ENCODE measurements at places on chromosomes 6 and 20. TPM values are rescaled to one million over a fixed set of nuclear protein-coding genes. Genes with fewer than 3 reads are reported as not detected.
A peak's percentile ranks its signal among the peaks of the same experiment; 100 is the strongest.

The TNFRSF21 gene
- 2.9 TPM for total RNA-seq

The KCNQ5 gene
- total RNA-seq: 10.8 TPM

The C6orf15 gene
- not detected for total RNA-seq

The HLA-DPB1 gene
- total RNA-seq: 14.9 TPM

The DIDO1 gene
- 28.6 TPM for total RNA-seq

The ZKSCAN8 gene
- total RNA-seq: 12.0 TPM

The THBS2 gene
- 124 TPM for total RNA-seq

The PTK6 gene
- total RNA-seq: 0.13 TPM

DNA sequence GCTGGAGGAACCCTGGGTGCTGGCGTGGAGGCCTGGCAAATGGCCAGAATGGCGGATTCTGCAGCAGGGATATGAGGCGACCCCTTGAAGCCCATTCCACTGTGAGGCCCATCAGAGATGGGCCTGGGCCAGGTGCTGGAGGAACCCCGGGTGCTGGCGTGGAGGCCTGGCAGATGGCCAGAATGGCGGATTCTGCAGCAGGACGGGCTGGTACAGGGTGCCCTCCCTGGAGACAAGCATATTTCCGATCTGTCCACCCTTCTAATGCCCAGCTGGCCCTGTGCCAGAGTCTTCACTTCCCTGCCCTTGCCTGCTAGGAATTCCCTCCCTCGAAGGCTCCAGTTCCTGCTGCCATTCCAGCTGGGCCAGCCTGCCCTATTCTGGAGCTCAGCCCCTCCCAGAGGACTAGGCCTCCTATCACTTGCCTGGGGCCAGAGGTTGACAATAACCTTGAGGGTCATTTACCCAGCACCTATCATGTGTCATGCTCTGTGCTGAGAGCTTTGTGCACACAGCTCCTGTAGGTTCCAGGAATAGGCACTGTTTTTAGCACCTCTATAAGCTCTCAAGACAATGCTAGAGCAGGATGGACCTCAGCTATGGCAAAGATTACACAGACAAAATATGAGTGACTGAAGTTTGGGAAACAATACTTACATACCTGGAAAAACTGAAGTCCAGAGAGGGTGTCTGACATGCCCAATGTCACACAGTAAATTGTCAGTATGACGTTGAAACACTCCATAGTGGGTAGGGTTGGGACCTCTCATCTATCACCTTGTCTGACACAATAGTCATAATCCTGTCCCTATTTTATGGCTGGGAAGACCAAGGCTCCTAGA, 21.4 kb downstream of the SUN5 start:
- no peak overlapping the region for H3K4me3 ChIP-seq
- H3K4me1 ChIP-seq: no peaks in the 10 kb centered on the region
- no peaks in the 10 kb centered on the region for H3K27me3 ChIP-seq
- no peaks in the 10 kb centered on the region for H3K36me3 ChIP-seq
- no peak for DNase-seq

GRCh38 chr6:16135066-16135465, 6.2 kb downstream of the MYLIP start:
- DNase-seq: no peak
- peaks cover 41% of the 10 kb centered on the region for H3K27me3 ChIP-seq
- peaks cover 33% of the 10 kb centered on the region for H3K4me1 ChIP-seq
- H3K36me3 ChIP-seq: no peaks in the 10 kb centered on the region
- no peak overlapping the region for H3K27ac ChIP-seq

DNA sequence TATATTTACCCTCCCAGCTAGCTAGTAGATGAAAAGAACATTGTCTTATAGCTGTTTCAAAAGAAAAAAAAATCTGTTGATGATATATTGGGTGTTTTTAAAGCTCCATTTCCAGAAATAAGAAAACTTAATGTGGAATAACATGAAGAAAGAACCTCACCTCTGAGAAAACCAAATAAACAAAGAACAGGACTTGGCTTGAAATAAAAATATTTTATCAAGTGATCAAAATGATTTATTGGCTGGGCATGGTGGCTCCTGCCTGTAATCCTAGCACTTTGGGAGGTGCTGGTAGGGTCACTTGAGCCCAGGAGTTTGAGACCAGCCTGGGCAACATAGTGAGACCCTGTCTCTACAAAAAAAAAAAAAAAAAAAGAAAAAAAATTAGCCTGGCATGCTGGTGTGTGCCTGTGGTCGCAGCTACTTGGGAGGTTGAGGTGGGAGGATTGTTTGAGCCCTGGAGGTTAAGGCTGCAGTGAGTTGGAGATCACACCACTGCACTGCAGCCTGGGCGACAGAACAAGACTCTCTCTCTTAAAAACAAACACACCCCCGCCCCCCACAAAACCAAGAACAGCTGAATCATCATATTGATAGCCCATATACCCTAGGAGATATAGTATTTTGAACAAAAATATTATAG, 7.9 kb downstream of the RNF24 start:
- H3K36me3 ChIP-seq: no peaks in the 10 kb centered on the region
- H3K27ac ChIP-seq: no peak overlapping the region
- peaks cover 14% of the 10 kb centered on the region for H3K4me1 ChIP-seq
- no peaks in the 10 kb centered on the region for H3K27me3 ChIP-seq
- no peak for DNase-seq
- H3K4me3 ChIP-seq: no peak overlapping the region

DNA sequence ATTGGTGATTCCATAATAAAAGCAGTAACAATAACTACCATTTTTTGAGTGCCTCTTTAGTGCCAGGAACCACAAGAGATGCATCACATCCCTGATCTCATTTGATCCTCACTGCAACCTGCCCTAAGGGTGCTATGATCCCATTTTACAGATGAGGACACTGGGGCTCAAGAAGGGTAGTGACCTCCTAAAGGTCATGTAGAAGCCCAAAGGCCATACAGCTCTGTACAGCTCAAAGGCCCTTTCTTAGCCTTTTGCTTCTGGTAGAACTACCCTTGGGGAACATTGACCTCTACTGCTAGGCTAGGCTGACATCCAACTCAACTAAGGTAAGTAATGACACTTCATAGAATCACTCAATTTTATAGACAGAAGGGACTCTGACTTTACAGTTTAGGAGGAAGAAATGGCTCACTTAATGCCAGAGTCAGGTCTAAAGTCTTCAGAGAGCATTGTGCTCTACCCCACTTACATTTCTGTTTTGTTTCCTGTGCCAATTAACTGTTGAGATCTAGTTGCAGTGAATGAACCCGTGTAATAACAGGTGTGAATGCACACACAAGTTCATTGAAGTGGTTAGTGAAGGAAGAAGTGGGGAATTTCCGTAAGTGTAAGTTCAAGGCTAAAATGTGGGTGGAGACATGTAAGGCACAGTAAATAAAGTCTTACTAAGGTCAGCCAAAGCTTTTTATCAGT, 10.7 kb downstream of the SLC9A8 start:
- H3K4me1 ChIP-seq: peaks cover 28% of the 10 kb centered on the region
- H3K27ac ChIP-seq: no peak overlapping the region
- H3K27me3 ChIP-seq: no peaks in the 10 kb centered on the region
- no peak overlapping the region for H3K4me3 ChIP-seq
- H3K36me3 ChIP-seq: peaks cover 11% of the 10 kb centered on the region
- DNase-seq: no peak

GRCh38 chr6:81878479-81878878, 126.0 kb upstream of the TENT5A start:
- H3K36me3 ChIP-seq: no peaks in the 10 kb centered on the region
- no peak for DNase-seq
- H3K4me1 ChIP-seq: peaks cover 12% of the 10 kb centered on the region
- no peak overlapping the region for H3K27ac ChIP-seq
- H3K27me3 ChIP-seq: no peaks in the 10 kb centered on the region

DNA sequence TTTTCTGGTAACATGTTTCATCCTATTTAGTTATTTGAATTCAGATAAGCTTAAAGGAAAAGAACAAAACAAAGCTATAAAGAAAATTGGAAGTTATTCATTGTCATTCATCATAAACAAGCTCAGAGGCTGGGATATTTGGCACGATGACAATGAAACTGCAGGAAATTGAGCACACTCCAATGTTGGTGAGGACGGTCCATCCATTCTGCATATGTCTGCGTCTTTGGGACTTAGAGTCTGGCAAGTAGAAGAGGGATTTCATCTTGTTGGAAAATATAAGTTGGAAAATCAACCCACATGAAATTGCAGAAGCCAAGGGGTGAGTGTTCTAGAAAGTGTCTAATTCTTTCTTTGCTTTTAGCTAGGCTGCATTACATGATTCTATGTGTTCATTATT, 78.4 kb downstream of the HDGFL1 start:
- no peaks in the 10 kb centered on the region for H3K27me3 ChIP-seq
- H3K4me3 ChIP-seq: no peak overlapping the region
- H3K36me3 ChIP-seq: no peaks in the 10 kb centered on the region
- H3K4me1 ChIP-seq: no peaks in the 10 kb centered on the region
- DNase-seq: no peak
- H3K27ac ChIP-seq: no peak overlapping the region

GRCh38 chr6:123635567-123635966, 1.2 kb downstream of the TRDN start:
- DNase-seq: no peak
- H3K4me1 ChIP-seq: no peaks in the 10 kb centered on the region
- H3K4me3 ChIP-seq: no peak overlapping the region
- no peaks in the 10 kb centered on the region for H3K27me3 ChIP-seq

- no peak overlapping the region for H3K4me3 ChIP-seq
- DNase-seq: no peak
- H3K27ac ChIP-seq: no peak overlapping the region
These were observed 5.2 kb downstream of the SGK2 start for GRCh38 chr20:43563991-43564390.

DNA sequence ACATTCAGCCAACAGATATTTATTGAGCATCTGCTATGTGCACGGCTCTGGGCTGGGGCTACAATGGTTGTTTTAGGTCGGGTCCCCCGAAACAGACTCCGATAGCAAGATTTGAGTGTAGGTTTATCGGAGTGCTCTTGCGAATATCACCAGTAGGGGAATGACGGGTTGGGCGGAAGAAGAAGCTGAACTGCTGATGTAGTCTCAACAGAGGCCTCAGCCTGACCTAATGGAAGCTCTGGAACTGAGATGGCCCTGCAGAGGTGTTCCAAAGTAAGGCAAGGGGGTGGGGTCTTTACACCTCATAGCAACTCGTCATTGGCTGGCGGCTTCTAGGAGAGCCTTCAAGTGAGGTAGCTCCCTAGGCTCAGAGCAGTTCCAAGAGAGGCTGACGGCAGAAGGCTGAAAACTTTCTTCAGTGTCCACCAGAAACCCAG, 1.1 kb downstream of the L3MBTL1 start:
- H3K36me3 ChIP-seq: no peaks in the 10 kb centered on the region
- H3K4me1 ChIP-seq: no peaks in the 10 kb centered on the region
- DNase-seq: peak; percentile 11
- H3K27me3 ChIP-seq: peaks cover 27% of the 10 kb centered on the region

DNA sequence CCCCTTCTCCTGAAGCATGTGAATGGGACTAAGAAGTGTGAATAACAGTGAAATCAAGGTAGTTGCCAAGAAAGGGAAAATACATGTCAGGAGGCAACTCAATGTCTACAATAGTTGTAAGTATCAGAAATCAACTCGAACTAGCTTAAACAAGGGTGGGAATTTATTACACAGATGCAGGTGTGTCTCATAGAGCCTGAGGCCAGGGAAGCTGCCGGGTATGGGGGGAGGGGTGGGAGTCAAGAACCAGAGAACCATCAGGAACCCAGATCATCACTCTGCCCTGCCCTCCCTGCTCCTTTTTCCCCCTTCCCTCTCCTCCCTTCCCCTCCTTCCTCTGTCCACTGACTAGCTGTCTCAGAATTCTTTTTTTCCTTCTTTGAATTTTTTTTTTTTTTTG, 34.9 kb upstream of the BMP6 start:
- no peak for DNase-seq
- H3K4me3 ChIP-seq: no peak overlapping the region
- no peaks in the 10 kb centered on the region for H3K36me3 ChIP-seq
- peaks cover 15% of the 10 kb centered on the region for H3K4me1 ChIP-seq
- H3K27me3 ChIP-seq: no peaks in the 10 kb centered on the region
- no peak overlapping the region for H3K27ac ChIP-seq

- H3K4me1 ChIP-seq: peaks cover 37% of the 10 kb centered on the region
- no peaks in the 10 kb centered on the region for H3K27me3 ChIP-seq
- no peaks in the 10 kb centered on the region for H3K36me3 ChIP-seq
- DNase-seq: peak; percentile 97
- no peak overlapping the region for H3K4me3 ChIP-seq
- peak overlapping the region; percentile 83 for H3K27ac ChIP-seq
These were observed 21.5 kb downstream of the TUBB2B start for GRCh38 chr6:3205913-3206312.

DNA sequence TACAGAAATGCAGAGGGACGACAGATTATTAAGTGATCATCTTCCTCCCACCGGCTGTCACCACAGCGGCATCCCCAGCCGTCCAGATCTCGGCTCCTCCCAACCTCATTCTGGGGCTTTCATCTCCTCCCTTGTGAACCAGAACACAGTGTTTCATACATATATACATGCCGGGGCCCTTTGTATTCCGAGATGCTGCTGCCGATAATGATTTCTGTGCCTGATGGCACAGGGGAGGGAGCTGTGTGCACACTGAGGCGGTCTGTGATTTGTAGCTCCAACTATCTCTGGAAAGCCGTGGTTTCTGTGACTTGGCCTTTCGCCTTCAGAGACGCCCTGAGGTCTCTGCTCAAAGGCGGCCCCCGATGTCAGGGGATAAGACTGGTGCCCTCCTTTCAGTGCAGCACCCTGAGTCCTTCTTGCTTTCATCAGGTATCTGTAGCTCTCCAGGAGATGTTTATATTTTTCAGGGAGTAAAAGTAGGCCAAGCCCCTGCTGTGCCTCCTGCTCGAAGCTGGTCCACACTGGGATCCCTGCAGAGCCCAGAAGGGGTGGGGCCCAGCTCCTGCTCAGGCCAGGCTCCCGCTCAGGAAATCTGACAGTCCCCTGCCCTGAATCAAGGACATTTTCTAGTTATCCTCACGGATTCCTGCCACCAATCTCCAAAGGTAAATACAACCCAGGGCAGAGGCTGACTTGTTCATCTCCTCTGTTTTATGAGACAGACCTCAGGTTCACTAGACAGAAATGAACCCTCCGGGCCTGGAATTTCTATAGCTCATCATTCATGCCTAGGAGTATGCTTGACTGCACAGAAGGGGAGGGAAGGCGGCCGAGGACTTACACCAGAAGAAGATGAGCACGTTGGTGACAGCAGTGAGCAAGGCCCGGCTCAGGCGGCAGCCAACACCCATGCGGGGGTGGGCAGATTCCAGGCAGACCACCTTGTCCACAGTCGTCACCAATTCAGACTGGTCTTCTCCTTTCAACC, 11.2 kb downstream of the LEMD2 start:
- H3K4me1 ChIP-seq: peaks cover 20% of the 10 kb centered on the region
- no peak for DNase-seq
- H3K27me3 ChIP-seq: no peaks in the 10 kb centered on the region
- no peak overlapping the region for H3K4me3 ChIP-seq

DNA sequence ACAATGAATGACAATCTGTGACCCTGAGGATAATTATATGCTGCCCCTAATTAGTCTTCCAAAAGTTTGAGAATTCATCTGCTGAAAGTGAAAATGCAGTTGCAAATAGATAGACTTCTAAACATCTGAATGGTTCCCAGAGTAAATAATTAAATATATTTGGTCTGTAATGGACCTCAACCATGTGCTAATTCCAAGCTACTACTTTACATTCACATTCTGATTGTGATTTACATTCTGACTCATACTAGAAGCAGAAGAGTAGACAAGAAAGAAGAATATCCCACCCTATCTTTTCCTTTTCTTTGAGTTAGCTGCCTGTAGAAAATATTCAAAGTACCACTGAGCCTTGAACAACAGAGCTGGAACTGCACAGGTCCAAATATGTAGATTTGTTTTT, 80.8 kb downstream of the PTPRK start:
- no peaks in the 10 kb centered on the region for H3K27me3 ChIP-seq
- DNase-seq: no peak
- no peaks in the 10 kb centered on the region for H3K36me3 ChIP-seq
- H3K27ac ChIP-seq: no peak overlapping the region

- peak; percentile 67 for DNase-seq
- H3K27ac ChIP-seq: no peak overlapping the region
- H3K4me3 ChIP-seq: peak overlapping the region; percentile 52
- no peaks in the 10 kb centered on the region for H3K4me1 ChIP-seq
These were observed 215.0 kb upstream of the HSF2 start for GRCh38 chr6:122184401-122184827.

All from GM23248 (cell line).